GM10248 (cell line): ENCODE measurements at places on chromosomes 5 and 9.

GRCh38 chr5:60597572-60598320 lies 102.2 kb downstream of the DEPDC1B start:
- no peak for DNase-seq

GRCh38 chr9:95910023-95910707 lies 34.7 kb downstream of the ERCC6L2 start:
- no peak for DNase-seq

DNA sequence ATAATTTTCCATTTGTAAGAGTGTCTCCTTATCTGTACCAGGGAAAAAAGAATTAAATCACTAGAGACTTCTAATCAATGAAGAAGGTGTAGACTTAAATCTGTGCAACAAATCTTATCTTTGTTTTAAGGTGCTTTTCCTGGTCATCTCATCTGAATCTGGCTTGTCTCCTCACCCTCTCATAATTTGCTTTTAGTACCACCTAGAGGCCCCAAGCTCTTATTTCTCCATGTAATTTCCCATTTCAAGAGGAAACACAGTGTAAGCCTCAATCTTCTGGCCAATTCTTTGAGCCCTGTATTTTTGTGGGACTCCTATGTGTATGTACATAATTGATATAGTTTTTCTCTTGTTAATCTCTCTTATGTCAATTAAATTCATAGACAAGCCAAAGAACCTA lies 1975.3 kb upstream of the CDH6 start:
- DNase-seq, result no peak

- DNase-seq, result no peak
Measured at GRCh38 chr9:93216073-93216365, 32.1 kb downstream of the WNK2 start.

GRCh38 chr5:116524051-116524904 lies 50.3 kb downstream of the SEMA6A start:
- DNase-seq, result no peak

- no peak for DNase-seq
Measured at GRCh38 chr9:136229096-136230065, 16.2 kb downstream of the QSOX2 start.

DNA sequence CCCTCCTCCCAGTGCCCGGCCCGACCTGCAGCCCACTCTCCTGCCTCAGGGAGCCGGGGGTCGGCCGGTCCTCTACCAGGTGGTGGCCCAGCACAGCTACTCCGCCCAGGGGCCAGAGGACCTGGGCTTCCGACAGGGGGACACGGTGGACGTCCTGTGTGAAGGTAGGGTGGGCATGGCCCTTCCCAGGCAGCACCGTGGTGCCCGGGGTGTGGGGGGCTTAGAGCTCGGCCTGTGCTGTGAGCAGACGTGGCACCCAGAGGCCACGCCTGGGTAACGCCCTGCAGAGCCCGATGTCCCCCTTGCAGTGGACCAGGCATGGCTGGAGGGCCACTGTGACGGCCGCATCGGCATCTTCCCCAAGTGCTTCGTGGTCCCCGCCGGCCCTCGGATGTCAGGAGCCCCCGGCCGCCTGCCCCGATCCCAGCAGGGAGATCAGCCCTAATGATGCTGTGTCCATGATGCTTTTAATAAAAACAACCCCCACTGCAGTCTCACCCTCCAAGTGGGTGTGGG lies 7.2 kb downstream of the ENTPD8 start:
- DNase-seq, result no peak

DNA sequence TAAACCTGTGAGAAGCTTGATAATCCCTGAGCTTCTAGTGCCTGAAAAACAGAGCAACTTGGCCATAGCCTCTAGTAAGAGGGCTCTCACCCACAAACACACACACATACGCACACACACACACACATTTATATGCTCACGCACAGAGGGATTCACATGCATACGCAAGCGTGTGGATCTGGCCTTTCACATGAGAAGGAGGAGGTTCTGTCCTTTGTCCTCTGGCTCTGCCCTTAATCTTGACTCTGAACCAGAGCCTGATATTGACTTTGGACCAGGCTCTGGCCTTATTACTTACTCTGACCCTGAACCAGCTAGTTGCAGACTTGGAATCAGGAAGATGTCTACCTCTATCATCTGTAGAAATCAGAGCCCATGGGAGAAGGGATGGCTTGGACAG lies 10.0 kb upstream of the P4HA2 start:
- DNase-seq, result no peak

GRCh38 chr5:126143622-126144021 lies 279.6 kb upstream of the GRAMD2B start:
- no peak for DNase-seq

- DNase-seq, result no peak
Measured at GRCh38 chr9:72263572-72263971, 101.4 kb downstream of the ZFAND5 start.

DNA sequence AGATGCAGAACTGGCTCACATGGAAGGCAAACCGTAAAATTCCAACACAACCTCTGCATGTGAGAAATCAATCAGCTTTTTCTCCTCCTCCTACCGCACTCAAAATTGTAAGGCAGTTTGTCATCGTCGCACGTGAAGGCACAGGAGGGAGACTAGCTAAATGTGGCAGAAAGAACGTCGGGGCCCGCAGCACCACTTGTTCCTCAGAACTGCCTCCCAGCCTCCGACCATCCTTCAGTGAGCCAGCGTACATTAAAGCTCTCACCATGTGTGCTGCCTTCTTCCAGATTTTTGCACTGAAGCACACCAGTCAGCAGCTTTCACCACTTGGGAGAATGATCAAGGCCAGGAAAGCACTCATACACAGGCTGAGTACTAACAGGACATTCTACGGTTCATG lies 105.9 kb downstream of the RFX3 start:
- no peak for DNase-seq

GRCh38 chr9:126595982-126596381 lies 17.7 kb upstream of the LMX1B start:
- no peak for DNase-seq

DNA sequence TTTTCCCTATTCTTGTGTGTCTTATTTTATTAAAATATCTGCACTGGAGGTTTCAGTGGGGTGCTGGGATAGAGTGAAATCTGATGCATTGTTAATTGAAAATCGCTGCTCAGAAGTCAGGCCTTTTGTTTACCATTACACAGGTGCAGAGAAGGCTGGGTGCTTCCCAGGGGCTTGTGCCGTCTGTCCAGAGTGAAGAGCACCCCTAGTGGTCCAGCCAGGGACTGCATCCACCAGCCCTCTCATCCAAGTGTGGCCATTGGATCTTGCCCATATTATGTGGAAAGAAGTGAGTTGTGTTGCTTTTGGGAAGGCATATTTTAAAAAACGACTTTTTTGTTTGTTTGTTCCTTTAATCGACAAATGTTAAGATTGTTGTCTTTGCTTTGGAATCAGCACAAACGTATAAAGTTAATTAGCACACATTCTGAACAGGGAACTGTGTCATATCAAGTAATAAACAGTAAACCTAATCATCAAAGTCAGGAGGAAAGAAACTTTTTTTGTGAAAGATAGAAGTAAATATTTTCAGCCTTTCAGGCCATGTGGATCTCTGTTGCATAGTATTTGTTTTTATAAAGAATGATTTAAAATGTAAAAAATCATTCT lies 315.6 kb downstream of the MTRR start:
- DNase-seq, result peak; percentile 35

DNA sequence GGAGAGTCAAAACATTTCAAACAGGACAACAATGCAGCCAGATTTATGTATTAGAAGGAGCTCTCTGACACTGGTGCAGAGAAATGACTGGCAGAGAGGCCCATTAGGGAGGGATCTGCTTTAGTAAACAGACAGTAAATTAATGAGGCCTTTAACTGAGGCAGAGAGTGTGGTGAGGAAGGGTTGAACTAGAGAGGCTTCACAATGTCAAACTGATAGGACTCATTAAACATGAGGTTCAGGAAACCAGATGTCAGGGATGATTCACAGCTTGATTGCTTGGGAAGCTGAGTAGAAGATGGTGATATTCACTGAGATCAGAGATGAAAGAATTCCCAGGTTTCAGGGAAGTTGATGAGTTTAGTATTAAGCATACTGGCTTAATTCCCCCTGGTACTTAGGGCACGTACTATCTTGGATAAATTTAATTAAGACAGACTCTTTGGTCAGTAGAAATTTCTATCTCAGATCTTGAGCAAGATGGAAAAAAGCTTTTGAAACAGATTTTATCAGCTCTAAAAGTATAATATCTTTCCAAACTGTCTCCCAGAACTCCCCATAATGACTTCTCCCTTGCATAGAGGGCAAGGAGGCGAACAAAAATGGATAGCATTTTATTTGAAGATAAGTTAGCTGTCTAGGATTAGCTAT lies 8.6 kb upstream of the MUSK start:
- no peak for DNase-seq

DNA sequence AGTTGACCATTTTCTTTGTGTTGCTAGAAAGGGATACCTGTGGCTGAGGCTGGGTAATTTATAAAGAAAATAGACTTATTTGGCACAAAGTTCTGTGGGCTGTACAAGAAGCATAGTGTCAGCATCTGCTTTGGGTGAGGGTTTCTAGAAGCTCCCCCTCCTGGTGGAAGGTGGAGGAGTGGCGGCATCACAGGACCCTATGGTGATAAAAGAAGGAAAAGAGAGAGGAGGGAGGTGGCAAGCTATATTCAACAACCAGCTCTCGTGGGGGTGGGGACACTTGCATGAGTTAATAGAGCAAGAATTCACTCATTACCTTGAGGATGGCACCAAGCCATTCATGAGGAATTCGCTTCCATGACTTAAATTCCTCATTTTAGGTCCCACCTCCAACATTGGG lies 2041.4 kb upstream of the CDH9 start:
- DNase-seq, result no peak

DNA sequence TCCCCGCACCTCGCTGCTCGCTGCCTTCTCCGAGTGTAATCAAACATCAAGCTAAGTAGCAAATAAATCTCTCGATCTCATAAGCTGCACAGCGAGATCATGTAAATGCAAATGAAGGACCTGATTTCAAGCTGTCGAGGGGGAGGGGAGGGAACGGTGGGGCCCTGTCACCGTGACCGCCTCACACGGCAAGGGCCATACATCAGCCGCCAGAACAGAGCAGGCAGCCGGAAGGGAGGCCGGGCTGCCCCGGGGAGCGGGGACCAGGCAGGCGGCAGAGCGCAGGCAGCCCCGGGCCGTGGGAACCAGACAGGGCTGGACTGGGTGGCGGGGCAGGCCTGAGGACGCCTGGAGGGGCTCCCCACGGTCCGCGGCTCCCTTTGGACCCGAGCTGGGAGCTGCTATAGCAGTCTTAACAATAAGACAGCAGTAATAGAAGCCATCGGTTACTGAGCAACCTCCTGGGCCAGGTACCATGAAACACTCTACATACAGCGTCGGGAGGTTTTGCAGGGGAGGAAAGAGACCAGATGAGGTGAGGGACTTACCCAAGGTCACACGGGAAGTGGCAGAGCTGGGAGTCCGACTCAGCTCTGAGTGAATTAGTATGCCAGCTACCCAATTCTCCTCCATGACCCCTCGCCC lies 76.8 kb downstream of the CFAP77 start:
- DNase-seq, result no peak

- no peak for DNase-seq
Measured at GRCh38 chr5:31581498-31582099, 49.5 kb downstream of the C5orf22 start.

DNA sequence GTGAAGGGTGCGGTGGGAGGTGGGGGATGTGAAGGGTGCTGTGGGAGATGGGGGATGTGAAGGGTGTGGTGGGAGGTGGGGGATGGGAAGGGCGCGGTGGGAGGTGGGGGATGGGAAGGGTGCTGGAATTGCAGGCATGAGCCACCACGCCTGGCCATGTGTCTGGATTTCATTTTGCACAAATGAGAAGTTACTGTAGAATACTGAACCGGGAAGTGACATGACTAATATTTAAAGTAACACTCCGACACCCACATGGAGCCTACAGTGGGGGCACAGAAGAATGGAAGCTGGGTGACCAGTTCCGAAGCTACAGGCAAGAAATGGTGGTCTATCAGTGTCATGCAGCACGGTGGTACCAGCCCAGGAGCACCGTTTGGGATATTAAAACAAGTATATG lies 69.9 kb upstream of the SPTLC1 start:
- DNase-seq, result no peak

DNA sequence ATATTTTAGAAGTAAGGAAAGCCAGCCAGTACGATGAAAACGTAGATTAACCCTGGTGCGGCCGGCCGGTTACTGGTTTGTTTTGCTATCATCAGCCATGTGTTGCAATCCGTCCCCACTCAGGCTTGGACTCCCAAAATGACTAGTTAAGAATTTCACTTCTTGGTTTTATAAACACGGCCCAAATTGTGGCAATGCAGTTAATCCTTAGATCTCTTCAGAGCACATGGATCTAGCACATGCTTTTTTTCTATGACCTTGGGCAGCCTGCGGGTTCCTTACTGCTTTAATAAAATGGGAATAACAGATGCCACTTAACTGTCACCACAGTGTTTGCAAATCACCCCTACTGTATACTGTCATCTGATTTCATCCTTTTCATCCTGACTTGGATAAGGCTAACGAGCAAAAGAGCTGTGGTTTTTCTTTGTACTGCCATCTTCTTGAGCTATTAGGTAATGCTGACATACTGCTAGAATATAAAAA lies 1.5 kb downstream of the NDFIP1 start:
- DNase-seq, result peak; percentile 36

DNA sequence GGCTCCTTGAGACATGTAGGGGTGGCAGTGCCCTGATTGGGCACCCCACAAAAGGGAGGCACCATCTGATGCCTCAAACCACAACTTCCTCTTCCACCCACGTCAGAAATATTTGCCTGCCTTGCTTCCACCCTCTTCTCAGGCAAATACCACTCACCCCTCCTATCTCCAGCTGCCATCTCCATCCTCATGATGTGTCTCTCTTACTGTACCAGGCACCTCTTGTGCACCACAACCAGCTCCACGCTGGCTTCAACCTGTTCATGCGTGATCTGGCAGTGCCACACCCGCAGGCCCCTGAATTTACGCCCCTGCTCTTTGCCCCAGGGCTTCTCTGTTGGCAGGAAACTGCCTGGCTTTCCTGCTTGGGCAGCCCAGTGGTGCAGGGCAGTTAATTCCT lies 87.8 kb upstream of the HSPA9 start:
- no peak for DNase-seq

DNA sequence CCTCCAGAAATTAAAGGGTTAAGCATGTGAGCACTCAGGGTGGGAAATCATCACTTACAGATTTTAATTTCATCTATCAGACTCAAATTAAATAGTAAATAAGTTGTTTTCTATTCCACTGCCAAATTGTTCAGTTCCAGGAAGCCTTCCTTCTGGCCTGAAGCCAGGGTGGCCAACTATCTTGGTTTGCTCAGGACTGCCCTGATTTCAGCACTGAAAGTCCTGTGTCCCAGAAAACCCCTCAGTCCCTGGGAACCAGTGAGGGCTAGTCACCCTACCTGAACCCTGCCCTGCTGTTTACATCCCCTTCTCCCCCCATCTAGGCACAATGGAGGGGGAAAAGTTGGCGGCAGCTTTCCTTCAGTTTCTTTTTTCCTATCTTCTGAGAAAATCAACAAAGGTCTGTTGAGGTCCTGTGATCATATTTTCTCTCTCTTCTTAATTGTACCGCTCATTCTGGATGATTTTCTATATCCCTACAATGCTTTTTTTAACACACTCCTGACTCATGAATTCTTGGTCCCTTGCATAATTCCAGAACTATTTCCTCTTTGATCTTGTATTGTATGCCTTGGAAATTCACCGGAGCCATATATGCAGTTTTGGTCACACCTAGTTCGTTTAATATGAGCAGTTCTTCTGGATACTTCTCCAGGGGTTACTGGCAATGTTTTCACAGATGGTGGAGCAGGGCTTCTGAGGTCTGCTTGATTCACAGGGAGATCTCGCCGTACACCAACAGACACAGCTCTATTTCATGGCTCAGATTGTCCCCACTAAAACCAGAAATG lies 103.8 kb downstream of the MAP1B start:
- DNase-seq, result no peak

- DNase-seq, result no peak
Measured at GRCh38 chr5:142972064-142972570, 201.9 kb downstream of the ARHGAP26 start.
